ENCODE measurements at places on chromosomes 2 and 18.

- no peak for DNase-seq
Observed at GRCh38 chr2:206562375-206562774, 79.9 kb upstream of the FAM237A start.

DNA sequence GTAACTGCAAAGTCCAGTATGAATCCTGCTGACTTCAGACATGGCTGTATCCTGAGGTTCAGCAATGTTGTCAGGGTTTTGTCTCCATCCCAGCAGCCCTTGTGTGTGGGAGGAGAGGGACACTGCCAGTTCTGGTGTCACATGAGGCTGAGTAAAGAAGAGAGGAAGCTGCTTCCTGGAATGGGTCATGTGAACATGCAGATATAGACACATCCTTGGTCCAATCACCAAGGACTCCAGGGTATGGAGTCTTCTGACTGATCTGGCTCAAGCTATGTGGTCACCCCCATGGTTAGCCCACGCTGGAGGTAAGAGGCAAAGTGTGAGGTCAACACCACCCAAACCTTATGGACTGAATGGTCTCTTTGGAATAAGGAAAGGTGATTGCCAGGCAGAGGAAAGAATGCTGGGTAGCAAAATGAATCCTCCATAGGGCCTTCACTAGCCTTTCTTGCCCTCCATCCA, 134.4 kb upstream of the SLC1A4 start:
- DNase-seq: peak; percentile 22

- DNase-seq: no peak
Observed at GRCh38 chr2:42036940-42037339, 10.9 kb upstream of the PKDCC start.

DNA sequence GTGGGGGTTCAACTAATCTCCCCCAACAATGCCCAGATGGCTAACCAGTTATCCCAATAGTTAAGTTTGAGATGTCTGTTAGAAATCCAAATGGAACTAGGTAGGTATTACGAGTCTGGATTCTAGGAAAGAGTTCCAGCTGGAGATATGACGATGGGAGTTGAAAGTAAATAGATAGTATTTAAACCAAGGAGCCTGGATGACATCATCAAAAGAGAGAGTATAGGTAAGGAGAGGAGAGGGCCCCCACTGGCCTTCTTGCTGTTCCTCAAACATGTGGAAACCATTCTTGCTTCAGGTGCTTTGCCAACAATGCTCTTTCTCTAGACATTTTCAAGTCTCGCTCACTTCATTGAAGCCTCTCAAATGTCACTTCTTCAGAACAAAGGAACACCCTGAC, 26.0 kb upstream of the PAIP2B start:
- DNase-seq: no peak

DNA sequence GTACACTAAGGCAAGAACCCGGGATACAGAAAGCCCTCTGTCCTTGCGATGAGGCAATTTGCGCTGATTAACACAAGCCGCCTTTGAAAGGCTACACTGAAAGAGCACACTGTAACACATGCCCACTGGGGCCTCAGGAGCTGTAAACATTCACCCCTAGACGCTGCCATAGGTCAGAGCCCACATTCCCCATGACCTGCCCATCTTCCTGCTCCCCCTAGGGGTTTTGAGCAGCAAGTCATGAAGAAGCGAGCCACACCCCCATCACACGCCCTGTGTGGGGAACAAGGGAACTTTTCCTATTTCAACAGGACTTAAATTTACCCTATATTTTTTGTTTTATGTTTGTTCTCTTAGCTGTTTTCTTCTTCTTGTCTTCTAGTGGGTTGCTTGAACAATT, 47.8 kb upstream of the SLC4A10 start:
- peak; percentile 9 for DNase-seq

DNA sequence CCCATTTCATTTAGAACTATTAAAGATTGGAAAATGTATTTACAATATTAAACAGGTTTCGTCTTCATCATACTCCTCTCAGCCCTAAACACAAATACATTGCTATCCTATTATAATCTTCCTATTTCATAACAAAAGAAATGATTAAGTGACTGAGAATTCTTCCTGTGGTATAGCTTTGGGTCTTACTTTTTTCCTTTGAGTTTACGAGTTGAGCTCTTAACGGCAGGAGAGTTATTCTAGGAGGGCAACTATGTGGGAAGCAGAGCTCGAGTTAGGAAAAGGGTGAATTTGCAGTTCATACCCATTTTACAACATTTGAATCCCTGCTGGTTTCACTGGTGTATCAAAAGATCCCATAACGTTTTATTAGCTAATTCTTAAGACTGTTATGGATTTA, 105.0 kb downstream of the FIGN start:
- DNase-seq: peak; percentile 16

GRCh38 chr2:121707920-121708361, 28.7 kb downstream of the NIFK start:
- peak; percentile 34 for DNase-seq

GRCh38 chr2:224444021-224444420, 42.1 kb upstream of the FAM124B start:
- DNase-seq: no peak

DNA sequence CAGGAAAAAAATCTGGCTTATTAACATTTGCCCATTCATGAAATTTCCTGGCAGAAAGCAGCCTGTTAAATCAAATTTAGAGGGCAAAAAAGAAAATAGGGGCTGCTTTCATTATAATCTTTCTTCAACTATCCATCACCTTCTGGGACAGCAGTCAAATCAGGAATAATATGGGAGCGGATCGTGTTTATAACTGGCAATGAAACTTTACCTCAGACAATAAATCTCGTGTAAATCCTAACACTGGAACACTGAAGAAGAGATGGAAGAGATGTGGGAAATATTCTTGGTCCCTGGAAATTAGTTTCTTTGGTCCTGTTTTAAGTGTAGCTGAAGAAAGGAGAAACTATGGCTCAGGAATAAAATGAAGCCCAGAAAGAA, 77.5 kb upstream of the SERTAD2 start:
- no peak for DNase-seq

DNA sequence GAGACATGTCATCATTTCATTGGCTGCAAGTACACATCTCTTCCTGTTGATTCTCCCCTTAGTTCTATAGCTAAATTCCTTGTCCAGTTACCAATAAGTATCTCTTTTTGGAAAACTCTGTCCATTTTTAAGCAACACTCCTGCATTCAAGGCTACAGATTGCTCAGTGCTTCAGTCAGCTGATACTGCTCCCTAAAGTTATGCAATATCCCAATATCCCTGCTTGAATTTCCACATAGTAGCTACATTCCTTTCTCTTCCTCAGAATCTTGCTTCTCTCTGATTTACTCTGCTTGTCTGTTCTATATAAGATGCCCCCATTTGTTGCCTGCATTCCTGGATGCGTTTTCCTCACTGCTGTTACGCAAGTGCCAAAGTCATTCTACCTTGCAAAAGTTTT, 109.8 kb downstream of the PARD3B start:
- DNase-seq: no peak

DNA sequence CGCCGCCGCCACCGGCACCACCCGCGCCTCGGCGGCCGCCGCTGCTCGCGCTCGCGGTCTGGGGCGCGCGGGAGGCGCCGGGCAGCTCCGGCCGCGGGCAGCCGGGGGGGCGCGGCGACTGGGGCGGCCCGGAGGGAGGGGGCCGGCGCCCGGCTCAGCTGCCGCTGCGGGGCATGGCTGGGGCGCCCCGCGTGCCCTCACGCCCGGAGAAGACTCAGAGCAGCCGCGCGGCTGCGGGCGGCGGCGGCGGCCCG, 295 bp downstream of the GAREM1 start:
- no peak for DNase-seq

- no peak for DNase-seq
Observed at GRCh38 chr2:83536556-83536955, 922.5 kb downstream of the SUCLG1 start.

GRCh38 chr2:45932278-45932975, 281.0 kb downstream of the PRKCE start:
- DNase-seq: peak; percentile 40

- DNase-seq: no peak
Observed at GRCh38 chr2:70827388-70827787, 7.0 kb upstream of the CLEC4F start.

- DNase-seq: no peak
Observed at GRCh38 chr2:133438026-133438425, 130.2 kb downstream of the NCKAP5 start.

- no peak for DNase-seq
Observed at GRCh38 chr2:26885651-26886329, 37.9 kb downstream of the DPYSL5 start.

- no peak for DNase-seq
Observed at GRCh38 chr2:213216461-213216860, 65.0 kb upstream of the IKZF2 start.

DNA sequence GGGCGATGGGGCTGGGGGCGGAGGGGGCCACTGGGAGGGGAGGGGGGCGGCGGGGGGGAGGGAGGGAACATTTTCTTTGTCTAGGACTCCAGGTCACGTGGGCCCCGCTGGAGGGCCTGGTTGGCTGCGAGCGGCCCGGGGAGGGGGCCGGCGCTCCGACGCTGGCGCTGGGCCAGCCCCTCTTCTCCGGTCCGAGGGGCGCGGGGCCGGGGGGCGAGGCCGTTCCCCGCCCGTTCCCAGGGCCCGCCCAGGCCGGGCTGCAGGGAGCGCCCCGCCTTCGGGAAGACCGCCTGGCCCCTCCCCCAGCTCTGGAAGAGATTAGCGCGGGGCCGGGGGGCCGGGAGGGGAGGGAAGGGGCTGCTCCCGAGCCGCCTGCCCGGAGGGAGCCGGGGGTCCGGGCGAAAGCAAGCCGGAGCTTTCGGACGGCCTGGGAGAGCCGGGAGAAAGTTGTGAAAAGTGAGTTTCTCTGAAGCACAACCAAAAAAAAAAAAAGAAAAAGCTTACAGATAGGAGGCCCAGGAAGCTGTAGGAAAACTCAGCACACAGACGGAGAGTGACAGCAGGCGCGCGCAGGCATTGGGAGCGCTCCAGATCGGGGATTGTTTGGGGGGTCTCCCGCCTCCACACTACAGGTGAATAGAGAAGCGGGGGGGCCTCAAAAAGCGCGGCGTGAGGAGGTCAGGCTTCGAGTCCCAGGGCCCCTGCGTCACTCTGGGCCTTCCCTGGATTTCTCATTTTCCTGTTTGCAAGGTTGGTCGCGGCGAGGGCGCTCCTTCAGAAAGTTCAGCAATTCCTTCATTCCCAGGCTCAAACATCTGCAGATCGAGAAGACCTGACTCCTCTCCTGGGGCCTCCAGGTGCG, 84.1 kb upstream of the POMC start:
- peak; percentile 54 for DNase-seq

- DNase-seq: no peak
Observed at GRCh38 chr18:33745151-33745795, 167.3 kb downstream of the ASXL3 start.

GRCh38 chr18:78454221-78454620, 525.4 kb upstream of the SALL3 start:
- DNase-seq: no peak

DNA sequence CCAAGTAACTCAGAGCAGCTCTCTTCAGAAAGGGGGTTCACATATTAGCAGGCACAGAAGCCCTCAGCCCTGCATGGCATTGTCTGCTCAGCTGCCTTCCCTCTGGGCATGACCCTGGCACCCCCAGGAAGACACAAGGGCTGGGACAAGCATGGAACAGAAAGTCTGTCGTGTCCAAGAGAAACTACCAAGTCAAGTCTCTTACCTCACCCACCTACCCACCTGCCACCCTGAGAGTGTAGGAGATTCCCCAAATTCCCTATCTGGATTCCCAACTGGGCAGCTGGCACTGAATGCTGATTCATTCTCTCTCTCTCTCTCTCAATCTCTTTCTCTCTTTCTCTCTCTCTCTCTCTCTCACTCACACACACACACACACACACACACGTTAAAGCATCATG, 21.6 kb downstream of the SMAD7 start:
- DNase-seq: no peak

GRCh38 chr18:68484241-68484640, 230.7 kb downstream of the TMX3 start:
- DNase-seq: peak; percentile 58

DNA sequence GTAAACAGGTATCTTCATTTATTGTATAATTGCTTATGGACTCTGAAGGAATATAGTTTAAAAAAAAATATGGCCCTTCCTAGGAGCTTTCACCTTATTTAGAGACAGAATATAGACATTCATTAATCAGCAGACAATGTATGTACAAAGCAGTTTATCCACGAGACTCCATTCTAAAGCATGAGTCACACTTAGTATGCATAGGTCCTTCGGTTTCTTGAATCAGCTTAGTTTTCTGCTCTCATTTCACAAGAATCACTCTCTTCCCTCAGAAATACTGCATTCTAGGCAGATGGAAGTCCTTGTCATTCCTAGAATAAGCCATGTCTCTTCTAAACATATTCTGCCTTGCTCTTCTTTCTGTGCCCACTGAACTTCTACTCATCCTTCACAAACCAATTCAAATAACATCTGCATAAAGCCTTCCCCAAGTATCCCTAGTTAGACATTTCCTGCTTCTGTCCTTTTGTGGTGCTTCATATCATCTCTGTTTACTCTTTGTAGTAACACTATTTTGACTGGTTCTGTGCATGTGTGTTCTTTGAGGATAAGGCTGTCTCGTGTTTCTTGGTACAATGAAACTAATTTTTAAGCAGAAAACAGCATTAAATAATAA, 84.5 kb downstream of the PTRHD1 start:
- no peak for DNase-seq

DNA sequence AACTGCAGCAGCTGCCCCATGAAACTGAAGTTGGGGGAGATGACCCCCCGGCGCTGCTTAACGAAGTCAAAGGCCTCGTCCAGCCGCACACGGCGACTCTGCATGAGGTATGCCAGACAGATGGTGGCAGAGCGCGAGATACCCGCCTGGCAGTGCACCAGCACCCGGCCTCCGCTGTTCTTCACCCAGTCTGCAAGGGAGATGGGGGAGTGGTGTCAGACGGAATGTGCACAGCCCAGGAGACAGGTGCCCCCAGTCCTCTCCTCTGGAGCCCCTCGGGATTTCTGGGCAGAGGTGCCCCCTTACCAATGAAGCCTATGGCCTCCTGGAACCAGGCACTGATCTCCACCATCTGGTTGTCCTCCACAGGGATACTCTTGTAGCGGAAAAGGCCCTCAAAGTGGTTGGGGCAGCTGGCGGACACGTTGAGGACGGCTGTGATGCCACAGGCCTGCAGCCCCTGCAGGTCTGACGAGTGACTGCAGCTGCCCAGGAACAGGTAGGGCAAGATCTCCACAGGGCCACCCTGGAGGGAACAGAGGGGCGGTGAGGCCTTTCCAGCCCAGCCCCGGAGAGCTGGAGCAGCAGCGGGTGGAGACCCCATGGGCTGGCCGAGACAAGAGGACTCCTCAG, 1.3 kb downstream of the DUSP2 start:
- no peak for DNase-seq

GRCh38 chr2:224776795-224777558, 60.8 kb upstream of the CCDC195 start:
- DNase-seq: no peak

DNA sequence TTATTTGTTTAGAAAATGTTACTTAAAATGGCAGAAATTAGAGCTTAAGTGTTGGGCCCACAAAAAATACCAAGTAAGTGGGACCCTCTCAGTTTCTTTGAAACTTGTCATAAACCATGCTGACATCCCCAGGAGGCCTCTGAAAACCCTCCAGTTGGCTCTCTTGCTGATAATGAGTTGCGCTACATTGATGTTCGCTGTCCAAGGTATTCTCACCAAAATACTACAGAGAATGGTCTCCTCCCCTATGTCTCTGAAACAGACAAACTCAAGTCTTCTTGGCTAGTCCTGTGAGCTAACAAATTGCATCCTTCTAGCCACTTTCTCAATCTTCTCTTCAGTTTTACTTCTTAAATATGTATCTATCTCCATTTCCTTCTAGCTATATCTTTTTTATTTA, 669.4 kb downstream of the IRS1 start:
- no peak for DNase-seq

Data from M059J (cell line).